ENCODE measurements at places on chromosomes 3 and 15.

GRCh38 chr15:40790718-40791117 is 16.2 kb upstream of the ZFYVE19 start:
- DNase-seq: no peak

DNA sequence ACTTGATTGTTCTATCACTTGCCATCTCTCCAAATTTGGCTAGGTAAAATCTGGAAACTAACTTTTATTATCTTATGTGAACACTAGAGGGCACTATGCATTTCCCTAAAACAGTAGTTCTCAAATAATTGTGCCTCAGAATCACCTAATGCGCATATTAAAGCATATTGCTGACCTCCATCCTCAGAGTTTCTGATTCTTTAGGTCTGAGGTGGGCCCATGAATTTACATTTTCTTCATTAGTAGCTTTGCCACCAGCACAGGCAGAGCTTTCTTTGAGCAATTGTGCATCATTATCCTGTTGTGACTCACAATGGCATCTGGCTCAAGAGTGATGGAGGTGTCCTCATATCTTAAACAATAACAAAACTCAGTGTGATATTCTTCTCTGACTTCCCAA is 17.5 kb upstream of the BCHE start:
- DNase-seq: no peak

- no peak for DNase-seq
Measured at GRCh38 chr3:42214565-42215283, 51.3 kb downstream of the CCK start.

- DNase-seq: no peak
Measured at GRCh38 chr15:46892621-46893160, 824.6 kb upstream of the SEMA6D start.

DNA sequence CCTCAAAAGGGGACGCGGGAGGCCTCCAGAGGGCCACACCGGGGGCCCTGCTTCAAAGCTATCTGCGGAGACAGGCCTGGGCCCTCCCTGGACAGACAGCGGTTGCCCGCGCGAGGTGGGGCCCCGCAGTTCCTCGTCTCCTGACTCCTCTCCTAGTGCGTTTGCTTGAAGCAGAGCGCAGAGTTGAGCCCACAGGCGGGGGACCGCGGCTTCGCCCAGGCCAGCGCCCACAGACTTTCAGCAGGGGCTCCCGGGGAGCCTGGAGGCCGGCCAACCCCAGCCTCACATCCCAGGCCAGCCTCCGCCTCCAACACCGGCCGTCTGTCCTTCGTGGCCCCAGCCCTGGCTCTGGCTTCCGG is 540 bp upstream of the ADAMTS7 start:
- no peak for DNase-seq

DNA sequence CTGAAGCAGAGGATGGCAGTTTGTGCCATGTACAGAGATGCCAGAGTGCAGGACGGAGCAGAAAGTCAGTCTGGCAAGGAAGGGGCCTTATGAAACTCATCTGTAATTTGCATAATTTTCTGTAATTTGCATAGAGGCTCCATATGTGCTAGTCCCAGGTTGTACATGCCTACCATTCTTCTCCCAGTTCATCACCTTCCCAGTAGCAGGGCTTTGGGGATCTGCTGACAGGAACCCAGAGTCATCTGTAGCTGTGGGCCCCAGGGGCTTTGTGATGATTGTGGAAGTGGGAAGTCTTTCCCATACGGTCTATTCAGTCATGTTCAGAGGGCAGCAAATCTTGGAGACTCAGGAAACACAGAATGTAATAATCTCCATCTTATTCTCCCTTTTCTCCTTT is 42.4 kb upstream of the SIAH2 start:
- DNase-seq: no peak

DNA sequence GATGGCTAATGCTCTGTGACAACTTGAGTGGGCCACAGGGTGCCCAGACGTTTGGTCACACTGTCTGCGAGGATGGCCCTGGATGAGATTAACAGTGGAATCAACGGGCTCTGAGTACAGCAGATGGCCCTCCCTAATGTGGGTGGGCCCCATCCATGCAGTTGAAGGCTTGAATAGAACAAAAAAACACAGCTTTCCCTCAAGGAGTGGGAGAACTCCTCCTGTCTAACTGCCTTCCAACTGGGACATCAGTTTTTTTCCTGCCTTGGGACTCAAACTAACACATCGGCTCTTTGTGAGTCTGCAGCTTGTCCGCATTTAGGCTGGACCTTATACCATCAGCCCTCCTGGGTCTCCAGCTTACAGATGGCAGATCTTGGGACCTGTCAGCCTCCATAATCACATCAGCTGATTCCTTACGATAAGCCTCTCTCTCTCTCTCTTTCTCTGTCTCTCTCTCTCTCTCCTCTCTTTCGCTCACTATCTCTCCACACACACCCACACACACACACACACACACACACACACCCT is 20.8 kb downstream of the FAM174B start:
- no peak for DNase-seq

- no peak for DNase-seq
Measured at GRCh38 chr3:182083112-182083511, 371.4 kb downstream of the SOX2 start.

GRCh38 chr15:37394402-37395099 is 294.2 kb upstream of the MEIS2 start:
- no peak for DNase-seq

- DNase-seq: no peak
Measured at GRCh38 chr3:125591116-125591760, 4.1 kb downstream of the OSBPL11 start.

Measured in activated effector memory CD4-positive, alpha-beta T cell treated with Interleukin-2 at 50 U/mL for 16 hours (primary cell).